ENCODE measurements at places on chromosomes 5 and 9. TPM values are rescaled to one million over a fixed set of nuclear protein-coding genes. Genes with fewer than 3 reads are reported as not detected.

DNA sequence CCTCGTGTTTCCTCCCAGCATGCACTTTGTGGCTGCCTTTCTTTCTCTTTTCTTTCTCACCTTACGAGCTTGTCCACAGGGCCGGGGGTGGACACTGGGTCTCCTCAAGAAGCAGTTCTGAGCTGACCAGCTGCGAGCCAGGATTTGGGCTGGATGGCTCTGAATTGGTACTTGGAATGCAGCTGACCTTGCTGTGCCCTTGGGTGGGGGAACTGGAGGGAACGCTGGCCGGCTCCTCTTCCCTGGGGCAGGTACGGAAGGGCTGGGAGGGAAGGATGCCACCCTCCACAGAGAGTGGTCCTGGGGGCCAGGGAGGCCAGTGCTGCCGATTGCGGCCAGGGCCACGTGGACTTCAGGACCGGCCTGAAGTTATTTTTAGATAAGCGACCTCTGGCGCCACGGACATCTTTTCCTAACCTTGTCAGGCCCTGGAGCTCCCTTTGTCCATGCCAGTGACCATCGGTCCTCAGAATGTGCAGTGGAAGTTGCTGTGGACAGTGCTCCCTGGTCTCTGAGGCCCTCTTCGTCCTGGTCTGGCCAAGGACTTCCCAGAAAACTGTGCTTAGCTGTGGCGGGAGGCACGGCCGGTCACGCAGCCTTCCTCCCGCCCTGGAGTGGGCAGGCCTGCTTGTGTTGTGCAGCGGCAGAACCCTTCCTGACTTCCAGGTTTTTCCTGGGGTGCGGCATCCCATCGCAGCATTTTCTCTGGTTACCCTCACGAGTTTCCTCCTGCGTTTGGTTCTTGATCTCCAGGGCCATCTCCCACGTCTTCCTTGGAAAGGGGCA is 13.5 kb upstream of the AHRR start:
- no peak for DNase-seq

DNA sequence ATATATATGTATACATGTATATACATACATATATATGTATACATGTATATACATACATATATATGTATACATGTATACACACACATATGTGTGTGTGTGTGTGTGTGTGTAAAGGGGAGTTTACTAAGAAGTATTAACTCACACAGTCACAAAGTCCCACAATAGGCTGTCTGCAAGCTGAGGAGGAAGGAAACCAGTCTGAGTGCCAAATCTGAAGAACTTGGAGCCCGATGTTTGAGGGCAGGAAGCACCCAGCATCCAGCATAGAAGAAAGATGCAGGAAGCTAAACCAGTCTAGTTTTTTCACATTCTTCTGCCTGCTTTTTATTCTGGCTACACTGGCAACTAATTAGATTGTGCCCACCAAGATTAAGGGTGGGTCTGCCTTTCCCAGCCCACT is 591.5 kb downstream of the PRR16 start:
- DNase-seq: no peak

Gene TMC1
- 0.53 TPM for polyA plus RNA-seq

Gene DCTN3
- polyA plus RNA-seq: 71.1 TPM

Gene C7
- polyA plus RNA-seq: 1.5 TPM
